ENCODE measurements at places on chromosomes 5 and 9.

DNA sequence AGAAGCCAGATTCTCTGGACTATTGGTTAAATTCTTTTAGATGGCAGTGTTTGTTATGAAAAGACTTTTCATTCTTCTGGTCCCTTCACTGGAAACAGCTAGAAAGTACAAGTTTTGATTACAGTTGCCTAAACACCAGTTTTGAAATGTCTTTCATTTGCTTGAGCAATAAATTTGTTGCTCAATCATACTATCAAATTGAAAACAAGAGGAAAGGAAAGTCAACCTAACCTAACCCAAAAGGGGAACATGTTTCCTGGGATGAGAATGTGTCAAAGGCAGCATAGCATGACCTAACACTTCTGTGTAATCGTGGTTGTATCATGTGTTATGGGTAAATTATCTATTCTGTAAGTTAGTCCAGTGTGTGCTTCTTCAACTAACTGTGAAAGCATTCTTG, 213.2 kb downstream of the TMC1 start:
- DNase-seq: no peak

- DNase-seq: no peak
Measured at GRCh38 chr9:694403-695154, 146.9 kb upstream of the DMRT1 start.

DNA sequence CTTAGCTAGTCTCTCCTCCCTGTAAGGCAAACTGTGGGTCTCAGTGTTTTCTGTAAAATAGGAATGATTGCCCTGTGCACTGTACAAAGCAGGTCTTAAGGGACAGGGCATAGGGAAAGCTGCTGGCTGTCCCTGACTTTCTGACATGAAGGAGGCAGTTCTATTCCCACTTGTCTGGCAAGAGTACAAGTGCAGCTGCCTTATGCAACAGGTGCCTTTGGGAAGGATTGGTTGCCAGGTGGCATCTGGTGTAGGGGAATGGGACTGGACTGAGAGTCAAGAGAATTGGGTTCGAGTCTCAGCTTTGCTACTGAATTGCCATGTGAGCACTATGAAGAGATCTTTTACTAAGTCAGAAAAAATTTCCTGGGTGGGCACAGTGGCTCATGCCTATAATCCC, 10.0 kb downstream of the BSPRY start:
- no peak for DNase-seq

DNA sequence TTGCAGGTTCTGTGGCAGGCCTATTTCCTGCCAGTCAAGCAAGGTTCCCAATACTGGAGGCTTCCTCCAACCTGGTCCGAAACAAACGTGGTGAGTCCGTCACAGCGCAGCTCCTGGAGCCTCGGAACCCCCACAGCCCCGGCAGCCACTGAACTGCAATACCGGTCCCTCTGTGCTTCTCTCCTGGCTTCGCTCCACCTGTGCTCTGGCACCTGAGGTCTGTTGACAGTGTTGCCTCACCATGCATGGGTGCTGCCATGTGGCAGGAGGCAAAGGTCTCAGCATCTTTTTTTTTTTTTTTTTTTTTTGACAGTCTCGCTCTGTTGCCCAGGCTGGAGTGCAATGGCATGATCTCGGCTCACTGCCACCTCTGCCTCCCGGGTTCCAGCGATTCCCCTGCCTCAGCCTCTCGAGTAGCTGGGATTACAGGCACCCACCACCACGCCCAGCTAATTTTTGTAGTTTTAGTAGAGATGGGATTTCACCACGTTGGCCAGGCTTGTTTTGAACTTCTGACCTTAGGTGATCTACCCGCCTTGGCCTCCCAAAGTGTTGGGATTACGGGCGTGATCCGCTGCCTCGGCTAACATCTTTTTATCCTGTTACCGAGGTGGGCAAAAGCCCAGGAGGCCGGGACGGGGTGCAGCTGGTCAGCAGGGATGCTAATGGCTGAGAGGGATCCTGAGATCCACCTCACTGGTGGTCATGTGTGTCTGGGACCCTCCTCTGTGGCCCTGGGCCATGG, 57.1 kb upstream of the RNU6ATAC start:
- no peak for DNase-seq

- DNase-seq: no peak
Measured at GRCh38 chr5:39284552-39284951, 65.2 kb upstream of the FYB1 start.

DNA sequence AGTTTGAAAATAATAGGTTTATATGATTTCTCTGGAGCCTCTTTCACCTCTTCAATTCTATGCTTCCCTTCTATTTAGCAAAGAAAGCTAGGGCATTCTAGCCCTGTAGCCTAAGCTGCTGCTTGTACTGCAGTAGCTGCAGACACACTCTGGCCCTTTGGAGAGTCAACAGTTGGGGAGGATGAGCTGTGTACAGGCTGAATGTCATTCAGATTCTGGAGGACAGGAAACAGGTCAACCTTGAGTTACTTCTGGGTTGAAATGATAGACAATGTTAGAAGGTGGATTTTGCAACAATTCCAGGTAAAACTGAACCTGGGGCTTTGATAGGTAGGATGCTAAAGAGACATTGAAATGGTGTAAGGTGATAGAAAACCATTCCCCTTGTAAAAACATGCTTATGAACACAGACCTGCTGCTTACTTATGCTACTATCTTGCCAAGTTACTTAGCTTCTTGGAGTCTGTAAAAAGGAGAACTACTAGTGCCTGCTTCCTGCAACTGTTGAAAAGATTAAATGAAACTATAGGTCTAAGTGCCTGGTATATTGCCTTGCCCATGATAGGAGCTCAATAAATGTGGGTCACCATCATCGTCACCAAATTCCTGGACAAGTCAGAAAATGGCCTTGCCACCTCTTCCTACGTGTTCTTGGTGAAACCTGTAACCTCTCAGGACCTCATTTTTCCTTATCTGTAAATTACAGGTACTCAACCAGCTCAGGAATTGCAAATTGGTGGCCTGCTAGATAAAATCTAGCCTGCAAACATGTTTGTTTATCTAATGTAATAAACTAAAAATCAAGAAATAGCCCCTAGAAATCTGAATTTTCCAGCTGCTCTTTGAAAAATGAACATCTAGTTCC, 83.7 kb downstream of the GALNT10 start:
- no peak for DNase-seq

- DNase-seq: no peak
Measured at GRCh38 chr5:978693-979092, 29.9 kb upstream of the NKD2 start.

GRCh38 chr9:136484153-136485048, 1.6 kb upstream of the SEC16A start:
- no peak for DNase-seq

DNA sequence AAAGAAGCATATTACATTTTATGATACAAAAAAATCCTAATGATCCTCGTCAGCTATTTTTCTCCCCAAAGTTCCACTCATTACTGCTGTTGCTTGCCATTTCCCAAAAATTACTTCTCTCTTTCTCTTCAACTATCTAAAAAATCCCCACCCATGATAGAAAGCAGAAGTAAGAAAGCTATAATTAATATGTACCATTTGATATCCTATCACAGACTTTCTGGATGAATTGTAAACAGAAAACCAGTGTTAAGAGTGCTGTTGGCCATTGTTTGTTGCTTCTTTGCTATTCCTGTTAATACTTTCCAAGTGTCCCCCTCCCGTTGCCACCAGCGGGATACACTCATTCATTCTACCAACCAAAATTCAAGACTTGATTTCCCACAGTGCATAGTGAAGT, 136.3 kb upstream of the SMARCA2 start:
- no peak for DNase-seq
